ENCODE measurements at places on chromosomes 4 and X.

DNA sequence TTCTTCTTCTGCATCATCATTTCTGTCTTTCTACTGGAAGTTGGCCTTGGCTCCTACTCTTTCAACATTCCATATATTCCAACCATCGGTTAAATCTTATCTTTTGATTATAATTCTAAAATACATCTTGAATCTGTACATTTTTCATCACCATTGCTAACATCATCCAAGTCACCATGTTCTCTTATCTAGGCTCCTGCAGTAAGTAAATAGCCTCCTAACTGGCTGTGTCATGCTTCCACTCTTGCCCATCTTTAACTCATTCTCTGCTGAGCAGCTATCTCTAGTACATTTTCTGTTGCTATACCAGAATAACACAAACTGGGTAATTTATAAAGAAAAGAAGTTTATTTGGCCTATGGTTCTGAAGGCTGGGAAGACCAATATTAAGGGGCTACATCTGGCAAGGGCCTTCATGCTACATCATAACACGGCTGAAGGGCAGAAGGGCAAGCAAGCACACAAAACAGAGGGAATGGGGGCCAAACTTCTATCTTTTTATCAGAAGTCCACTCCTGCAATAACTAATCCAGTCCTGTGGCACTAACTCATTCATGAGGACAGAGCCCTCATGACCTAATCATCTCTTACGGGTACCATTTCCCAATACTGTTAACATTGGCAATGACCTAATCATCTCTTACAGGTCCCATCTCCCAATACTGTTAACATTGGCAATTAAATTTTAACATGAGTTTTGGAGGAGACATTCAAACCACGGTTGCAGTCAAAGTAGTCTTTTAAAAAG lies 72.2 kb downstream of the ENOX2 start:
- DNase-seq, result no peak

- DNase-seq, result no peak
These were observed 216.9 kb downstream of the RELL1 start for GRCh38 chr4:37469286-37469685.

- DNase-seq, result no peak
These were observed 442.6 kb upstream of the GALNT7 start for GRCh38 chr4:172726001-172726423.

- no peak for DNase-seq
These were observed 322.5 kb downstream of the HS3ST1 start for GRCh38 chr4:11106190-11106589.

DNA sequence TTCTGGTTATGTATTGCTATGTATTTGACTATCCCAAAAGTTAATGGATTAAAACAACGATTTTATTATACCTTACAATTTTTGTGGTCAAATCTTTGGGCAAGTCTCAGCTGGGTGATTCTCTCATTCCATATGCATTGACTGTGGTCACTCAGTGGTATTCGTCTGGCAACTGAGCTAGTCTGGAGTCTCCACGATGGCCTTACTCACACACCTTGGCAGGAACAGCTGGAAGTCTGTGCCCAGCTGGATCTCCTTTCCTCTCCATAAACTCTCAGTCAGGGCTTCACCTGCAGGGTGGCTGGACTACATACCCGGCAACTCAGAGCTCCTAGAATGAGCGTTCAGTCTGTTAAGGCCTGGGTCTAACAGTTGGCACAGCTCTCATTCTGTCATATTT lies 141.1 kb upstream of the WDFY3 start:
- no peak for DNase-seq

- no peak for DNase-seq
These were observed 35.4 kb downstream of the IGFBP7 start for GRCh38 chr4:57074744-57075143.

- no peak for DNase-seq
These were observed 231.5 kb upstream of the DIAPH2 start for GRCh38 chrX:96453139-96453538.

DNA sequence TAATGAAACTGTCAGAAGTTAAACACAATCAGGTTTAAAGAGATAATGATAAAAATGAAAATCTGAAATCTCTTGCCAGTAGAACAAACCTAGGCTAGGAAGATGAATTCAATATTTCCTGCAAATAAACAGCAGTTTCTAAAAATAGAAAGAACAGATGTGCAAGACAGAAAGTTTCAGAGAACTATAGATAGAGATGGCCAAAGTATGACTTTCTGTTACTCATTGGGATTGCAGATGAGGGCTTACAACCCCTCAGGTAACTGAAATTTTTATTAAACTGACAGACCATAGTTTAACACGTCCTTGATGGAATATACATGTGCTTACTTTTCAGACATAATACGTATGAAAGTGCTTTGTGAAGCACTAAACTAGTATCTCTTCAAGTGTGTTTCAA lies 82.3 kb upstream of the PPARGC1A start:
- no peak for DNase-seq

DNA sequence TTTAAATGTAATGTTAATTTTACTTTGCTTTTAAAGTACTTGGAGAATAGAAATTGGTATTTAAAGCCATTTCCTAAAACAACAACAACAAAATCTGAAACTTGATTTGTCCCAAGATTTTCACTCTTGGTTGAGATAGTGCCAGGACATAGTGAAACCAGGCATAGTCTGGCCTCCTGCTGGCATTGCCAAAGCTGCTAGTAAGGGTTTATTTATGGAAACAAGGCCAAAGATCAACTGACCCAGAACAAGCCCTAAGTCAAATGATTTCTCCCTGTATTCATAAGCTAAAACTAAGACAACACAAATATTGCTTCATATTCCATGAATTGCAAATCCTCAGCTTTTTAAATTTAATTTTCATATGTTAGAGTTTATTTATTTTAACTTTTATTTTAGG lies 227.5 kb upstream of the FGF13 start:
- no peak for DNase-seq

- no peak for DNase-seq
These were observed 70.2 kb downstream of the CLDN22 start for GRCh38 chr4:183249854-183250253.

- DNase-seq, result no peak
These were observed 41.4 kb upstream of the PPP2R3B start for GRCh38 chrX:427812-428725.

- no peak for DNase-seq
These were observed 88.6 kb upstream of the DHRSX start for GRCh38 chrX:2589186-2590020.

GRCh38 chr4:158929939-158930638 lies 161.3 kb downstream of the FNIP2 start:
- DNase-seq, result no peak

DNA sequence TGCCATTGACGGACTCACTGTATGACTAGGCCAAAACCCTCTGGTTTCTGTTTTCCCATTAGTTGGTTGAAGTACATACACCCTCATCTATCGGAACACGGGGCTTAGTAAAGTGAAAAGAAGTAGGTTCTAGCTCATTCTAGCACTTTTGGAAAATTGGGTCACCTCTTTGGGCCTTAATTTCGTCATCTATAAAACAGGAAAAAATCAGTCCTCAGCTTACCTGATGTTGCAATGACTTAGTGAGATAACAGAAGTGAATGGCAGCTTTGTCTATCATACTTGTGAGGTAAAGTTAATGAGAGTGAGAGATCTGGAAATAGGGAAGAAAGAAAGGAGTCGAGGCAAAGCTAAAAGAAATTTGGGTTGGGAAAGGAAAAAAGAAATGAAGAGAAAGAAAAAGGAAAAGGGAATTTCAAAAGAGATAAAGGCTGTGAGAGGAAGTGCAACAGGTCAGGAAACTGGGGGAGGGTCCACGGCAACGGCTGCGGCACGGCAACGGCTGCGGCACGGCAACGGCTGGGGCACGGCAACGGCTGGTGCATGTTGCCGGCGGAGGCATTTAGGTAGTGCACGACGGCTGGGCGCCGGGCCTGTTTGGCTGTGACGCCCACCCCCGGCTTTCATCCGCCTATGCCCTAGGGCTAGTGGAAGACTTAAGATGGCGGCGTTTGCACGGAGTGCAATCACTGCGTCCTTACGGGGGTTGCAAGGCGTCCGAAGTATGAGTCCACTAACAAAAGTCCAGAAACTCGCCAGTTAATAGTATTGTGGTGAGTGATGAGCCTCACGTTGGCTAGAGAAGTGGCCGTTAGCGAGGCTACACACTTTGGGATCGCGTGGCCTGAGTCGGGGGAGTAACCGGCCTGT lies 360.1 kb upstream of the ZCCHC13 start:
- DNase-seq, result peak; percentile 67

DNA sequence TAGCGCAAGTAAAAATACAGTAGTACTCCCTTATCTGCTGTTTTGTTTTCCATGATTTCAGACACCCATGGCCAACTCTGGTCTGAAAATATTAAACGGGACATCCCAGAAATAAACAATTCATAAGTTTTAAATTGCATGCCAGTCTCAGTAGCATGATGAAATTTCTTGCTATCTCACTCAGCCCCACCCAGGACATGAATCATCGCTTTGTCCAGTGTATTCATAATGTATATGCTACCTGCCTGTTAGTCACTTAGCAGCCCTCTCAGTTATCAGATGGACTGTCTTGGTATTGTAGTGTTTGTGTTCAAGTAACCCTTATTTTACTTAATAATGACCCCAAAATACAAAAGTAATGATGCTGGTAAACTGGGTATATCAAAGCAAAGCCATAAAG lies 158.2 kb upstream of the DDIT4L start:
- no peak for DNase-seq

DNA sequence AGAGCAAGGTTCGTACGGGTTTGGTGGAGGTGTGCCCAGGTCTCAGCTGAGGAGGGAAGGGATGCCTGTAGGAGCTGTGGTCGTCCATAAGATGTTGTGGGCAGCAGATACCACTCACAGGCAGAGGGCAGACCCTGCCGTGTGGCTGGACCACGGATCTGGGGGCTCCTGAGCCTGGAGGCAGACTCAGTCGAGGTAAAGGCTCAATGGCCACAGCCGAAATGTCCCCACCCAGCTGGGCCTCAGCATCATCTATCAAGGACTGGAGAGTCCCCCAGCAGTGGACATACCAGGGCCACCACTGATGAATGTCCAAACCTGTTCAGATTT lies 98.5 kb downstream of the DHRSX start:
- DNase-seq, result no peak

- DNase-seq, result no peak
These were observed 53.0 kb upstream of the NKX1-1 start for GRCh38 chr4:1459081-1459721.

DNA sequence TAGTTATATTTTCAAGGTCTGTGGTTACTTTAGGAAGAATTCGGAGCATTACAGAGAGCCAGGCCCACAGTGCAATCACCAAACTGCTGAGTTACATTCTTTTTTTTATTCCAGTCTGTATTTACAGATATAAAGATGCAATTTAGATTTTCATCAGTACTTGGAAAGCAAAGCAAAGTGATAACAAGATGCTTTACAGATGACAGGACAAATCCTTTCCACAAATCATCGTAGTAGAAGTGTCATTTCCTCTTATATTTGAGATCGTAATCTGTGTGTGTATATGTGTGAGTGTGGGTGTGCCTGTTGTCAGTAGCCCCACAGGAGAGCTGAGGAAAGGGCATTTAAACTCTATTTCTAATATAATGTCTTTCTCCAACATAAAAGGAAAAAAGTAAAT lies 1893.7 kb downstream of the STIM2 start:
- no peak for DNase-seq

DNA sequence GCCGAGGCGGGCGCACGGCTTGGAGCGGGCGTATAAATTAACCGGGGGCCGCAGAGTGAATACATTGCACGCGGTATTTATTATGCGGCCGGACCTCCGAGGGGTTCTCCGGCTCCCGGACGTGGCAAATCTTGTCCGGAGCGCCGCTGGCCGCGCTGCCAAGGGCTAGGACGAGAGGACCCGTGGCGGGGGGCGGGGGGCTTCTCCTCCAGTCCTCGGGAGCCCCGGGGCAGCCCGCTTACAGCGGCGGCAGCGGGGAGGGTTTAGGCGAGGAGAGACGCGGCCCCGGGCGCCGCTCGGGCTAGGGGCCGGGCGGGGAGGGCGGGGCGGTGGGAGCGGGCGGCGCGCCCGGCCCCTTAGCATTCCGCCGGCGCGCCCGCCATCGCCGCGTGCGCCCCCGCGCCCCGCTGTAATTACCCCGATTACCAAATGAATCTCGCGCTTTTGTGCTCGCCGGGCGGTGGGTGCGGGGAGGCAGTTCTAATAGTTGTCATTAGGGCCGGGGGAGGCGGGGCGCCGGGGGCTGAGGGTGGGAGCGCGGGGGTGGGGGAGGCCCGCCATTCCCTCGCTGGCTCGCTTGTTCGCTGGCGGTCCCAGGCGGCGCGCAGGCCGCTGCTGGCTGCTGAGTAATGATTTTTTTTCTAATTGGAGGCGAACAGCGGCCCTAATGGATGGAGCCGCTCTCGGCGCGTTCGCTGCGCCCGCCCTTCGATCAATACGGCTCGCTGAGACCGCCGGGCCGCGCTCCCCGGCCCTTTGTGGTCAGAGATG lies 276.6 kb downstream of the BCOR start:
- DNase-seq, result no peak

GRCh38 chr4:75845992-75846391 lies 56.3 kb downstream of the PPEF2 start:
- DNase-seq, result no peak

- DNase-seq, result no peak
These were observed 40.3 kb downstream of the PDGFC start for GRCh38 chr4:156931267-156931666.

DNA sequence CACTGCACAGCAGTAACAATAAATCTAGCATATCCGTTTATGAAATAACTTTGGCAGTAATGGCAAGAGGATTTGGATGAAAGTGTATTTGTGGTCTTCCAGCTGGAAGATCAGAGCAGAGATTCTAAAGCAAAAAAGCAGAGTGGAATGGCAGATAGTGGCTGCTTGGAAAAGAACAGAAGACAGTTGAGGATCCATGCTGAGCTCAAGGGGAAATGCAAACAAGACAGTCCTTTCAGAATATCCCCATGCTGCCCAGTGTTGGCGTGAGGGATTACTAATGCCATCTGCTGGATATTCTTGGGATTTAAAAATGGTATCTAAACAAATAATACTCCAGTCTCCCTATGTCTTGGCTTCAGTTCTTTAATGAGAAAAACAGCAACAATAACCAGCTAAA lies 629.1 kb upstream of the ATOH1 start:
- no peak for DNase-seq

DNA sequence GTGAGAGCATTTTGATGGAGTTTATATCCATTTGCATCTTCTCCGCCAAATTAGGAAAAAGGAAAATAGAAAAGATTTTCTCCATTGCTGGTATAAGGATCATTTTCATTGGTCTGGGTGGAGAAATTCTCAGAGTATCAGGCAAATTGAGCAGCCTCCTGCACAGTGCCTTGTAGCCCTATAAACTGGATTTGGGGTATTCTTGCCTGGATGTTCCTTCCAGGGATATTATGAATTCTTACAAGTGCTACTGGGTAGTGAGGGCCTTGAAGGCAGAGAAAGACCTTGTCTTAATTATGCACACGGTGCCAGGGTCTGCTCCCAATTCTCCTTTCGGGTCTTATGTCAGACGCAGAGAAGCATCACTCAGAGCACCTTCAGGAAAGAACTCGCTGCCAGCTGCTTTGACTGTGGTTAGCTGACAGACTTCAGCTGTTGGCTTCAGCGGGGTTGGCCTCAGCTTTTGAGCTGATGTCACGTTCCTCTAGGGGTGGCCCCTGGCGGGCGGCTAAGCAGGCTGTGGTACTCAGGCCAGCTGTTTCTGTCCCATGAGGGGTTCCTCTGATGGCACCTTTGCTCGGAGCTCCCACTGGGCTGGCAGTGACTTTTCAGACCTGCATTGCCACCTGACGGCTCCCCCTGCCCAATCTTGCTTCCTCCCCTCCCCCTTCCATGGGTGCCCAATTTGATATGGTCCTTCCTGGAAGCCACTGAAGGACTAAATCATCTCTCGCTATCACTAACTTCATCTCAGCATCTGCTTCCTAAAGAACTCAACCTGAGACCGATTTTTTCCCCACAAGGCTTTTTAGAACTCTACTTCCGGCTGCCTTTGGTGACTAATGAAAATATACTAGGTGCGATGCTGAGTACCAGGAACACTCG lies 519.5 kb downstream of the BCOR start:
- peak; percentile 1 for DNase-seq
